ENCODE measurements at places on chromosomes 4 and X. TPM values are rescaled to one million over a fixed set of nuclear protein-coding genes. Genes with fewer than 3 reads are reported as not detected.

- no peak for DNase-seq
These were observed 10.6 kb upstream of the TADA2B start for GRCh38 chr4:7032596-7032995.

FAM241A gene
- 11.5 TPM for total RNA-seq

- no peak for DNase-seq
These were observed 95.5 kb downstream of the NSUN7 start for GRCh38 chr4:40845154-40845835.

DNA sequence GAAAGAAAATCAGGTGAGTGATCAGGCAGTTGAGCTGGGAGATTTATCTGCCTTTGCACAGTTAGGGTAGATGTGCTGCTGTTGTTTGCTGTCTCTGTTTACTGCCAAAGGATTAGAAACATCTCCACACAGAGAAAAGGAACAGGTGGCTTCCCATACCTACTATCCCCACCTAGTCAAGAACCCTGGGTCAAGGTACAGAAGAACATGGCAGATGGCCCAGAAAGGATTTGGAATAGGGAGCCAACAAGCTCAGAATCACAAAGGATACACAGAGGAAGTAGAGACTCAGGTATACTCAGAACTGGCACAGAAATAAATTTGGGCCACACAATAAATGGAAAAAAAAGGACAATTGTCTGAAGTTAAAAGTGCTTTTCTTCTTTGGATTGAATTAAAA is 64.3 kb downstream of the TIGD2 start:
- DNase-seq, result no peak

GLRB gene
- 11.8 TPM for total RNA-seq

CABS1 gene
- total RNA-seq, result not detected

HTR2C gene
- total RNA-seq, result not detected

- no peak for DNase-seq
These were observed 302.4 kb upstream of the PRPS2 start for GRCh38 chrX:12488771-12489170.

GRCh38 chrX:125953814-125954213 is 212.3 kb downstream of the DCAF12L2 start:
- DNase-seq, result no peak

ASB9 gene
- total RNA-seq, result 0.98 TPM

CD38 gene
- total RNA-seq, result 2.0 TPM

- DNase-seq, result no peak
These were observed 11.2 kb upstream of the TMEM154 start for GRCh38 chr4:152690706-152691651.

GRCh38 chr4:945274-946102 is 13.2 kb downstream of the TMEM175 start:
- no peak for DNase-seq

DNA sequence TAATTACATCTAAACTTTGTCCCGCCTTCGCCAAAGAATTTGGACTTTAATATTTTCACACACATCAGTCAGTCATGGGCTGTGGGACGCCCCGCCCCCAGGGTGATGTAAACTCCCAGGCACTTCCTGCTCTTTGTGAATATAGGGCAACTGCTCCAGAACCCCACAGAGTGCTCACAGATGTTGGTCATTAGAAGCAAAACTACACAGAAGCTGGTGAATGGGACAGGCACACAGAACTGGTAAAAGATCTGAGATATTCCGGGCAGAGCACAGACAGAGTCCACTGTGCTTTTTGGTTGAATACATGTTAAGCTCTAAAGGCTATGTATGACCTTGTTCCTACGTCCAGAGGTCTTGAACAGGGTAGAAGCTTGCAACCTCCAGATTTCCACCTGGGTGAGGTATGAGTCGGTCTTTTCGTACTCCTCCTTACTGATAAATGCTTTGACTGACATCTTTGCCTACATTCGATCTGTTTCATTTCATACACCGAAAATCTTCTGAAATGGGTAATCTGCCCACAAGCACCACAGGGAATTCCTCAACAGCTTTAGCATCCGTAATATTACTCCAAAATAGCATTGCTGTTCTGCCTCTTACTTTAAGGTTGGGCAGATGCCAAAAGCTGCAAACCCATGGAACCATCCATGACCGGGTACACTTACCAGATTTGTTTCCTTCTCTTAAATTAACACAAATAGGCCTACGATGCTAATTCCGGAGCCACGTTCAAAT is 144.6 kb downstream of the AMELX start:
- DNase-seq, result no peak

MAGEB10 gene
- not detected for total RNA-seq

CCDC120 gene
- 4.3 TPM for total RNA-seq

DNA sequence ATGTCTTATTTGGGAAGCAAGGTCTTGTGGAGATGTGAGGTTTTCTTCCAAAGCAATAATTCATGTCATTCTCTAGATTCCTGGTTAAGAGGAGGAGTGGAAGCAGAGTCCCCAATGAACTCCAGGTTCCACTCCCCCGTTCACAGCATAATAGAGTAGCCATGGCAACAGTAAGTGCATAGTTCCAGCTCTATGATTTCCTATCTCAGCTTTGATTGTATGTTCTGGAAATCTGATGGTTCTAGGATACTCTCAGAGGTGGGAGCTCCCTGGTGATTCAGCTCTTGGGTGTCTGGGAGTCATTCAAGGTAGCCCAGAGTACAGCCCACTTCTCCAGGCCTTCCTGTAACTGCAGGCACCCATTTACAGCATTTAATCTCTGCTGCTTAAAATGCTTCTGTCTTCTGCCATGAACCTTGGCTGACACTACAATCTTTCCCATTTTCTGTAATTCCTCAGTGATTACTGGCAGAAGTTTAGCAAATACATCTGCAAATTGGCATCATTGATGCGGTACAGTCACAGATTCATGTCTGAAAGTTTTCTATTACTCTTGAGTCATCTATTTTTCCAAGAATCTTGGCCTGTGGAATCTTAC is 242.0 kb downstream of the MAPK10 start:
- no peak for DNase-seq

- DNase-seq, result no peak
These were observed 113.5 kb upstream of the USP9X start for GRCh38 chrX:40971736-40972135.

BGN gene
- total RNA-seq, result 11.0 TPM

XAGE2 gene
- total RNA-seq, result not detected

DNA sequence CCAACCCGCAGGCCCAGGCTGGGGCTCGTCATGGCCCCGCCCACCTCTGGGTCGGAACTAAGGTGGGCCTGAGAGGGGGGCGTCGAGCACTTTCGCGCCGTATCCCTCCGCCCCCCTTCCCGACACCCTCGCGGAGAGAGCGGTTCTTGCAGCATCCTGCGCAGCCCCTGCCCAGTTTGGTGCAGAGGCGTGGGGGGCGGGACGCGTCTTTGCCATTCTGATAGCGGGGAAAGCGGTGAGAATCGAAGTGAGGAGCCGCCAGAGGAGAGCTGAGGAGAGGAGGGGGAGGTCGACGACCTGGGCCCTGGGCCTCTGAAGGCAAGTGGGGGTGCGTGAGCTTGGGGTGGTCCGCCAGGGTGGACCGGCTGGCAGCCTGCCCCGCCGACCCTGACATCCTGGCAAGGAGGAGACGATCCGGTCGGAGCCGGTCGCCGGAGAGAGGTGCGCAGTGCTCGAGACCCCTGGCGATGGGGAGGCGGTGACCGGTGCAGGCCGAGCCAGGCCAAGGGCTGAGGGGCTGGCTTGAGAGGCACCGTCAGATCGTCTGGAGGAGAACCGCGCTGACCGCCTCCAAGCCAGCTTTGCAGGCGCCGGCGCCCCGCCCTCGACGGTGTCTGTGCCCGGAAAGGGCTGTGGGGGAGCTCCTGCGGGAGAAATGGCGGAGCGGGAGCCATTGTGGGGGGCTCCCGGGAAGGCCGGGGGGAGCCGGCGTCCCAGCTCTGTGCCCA is 25.5 kb downstream of the GPRASP3 start:
- no peak for DNase-seq

GRCh38 chr4:53785996-53786395 is 194.7 kb upstream of the LNX1 start:
- no peak for DNase-seq

SPARCL1 gene
- 368 TPM for total RNA-seq

DNA sequence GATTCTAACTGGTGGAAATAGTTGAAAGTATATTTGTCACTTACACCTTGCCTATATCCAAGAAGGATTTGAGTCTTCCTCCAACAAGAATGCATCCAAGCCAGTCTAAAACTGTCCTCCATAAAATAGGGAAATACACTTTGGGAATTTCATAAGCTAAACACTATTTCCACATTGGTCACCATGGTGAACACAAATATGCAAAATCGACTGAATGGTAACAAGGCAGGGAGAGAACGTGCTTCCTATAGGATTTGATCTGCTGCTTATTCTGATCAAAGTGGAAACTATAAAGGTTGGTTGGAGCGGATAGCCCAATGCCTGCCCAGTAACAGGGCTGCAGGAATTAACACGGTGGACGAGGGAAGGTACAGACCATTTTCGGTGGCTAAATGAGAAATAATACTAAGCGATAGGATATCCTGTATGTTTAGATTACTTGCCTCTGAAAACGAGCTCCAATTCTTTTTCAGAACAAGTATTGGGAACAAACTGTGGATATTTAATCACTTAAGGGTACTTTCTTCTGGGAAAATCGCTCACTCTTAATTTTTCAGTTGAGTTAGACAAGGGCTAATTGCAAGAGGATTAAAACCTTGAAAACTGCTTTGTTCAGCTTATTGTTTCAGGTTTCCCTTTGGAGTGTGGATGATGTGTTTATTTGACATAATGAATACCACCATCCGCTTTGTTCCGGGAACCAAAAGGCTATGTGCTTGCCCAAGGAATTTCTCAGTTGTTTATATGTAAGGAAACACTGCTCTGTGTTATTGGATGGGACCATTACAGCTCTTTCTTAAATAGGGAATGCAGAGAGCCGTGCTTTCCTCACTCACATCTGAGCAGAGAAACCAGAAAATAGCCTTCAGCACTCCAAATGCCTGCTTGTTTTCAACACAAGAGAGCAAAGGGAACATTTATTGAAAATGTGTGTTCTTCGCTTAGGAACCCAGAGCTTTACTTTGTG is 194.4 kb downstream of the CBR4 start:
- no peak for DNase-seq

GRCh38 chr4:11634283-11634682 is 205.6 kb upstream of the HS3ST1 start:
- DNase-seq, result no peak

All from breast epithelium (tissue), 4 donors.